Activated CD4-positive, alpha-beta memory T cell treated with anti-CD3 and anti-CD28 coated beads for 36 hours (primary cell): ENCODE measurements at places on chromosomes 1 and 21. TPM values are rescaled to one million over a fixed set of nuclear protein-coding genes. Genes with fewer than 3 reads are reported as not detected.

DNA sequence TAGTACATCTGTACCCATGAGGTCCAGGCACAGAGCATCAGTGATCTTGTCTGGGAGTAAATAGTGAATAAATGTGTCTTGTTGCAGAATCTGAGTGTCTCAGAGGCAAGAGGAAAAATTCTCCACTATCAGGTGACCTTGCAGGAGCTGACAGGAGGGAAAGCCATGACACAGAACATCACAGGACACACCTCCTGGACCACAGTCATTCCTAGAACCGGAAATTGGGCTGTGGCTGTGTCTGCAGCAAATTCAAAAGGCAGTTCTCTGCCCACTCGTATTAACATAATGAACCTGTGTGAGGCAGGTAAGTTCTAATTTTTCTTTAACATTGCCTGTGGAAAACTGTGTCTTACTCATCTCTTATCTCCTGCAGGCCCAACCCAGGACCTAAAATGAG is 43.1 kb downstream of the IL12RB2 start:
- H3K36me3 ChIP-seq: peaks cover 64% of the 10 kb centered on the region
- H3K4me3 ChIP-seq: no peak overlapping the region
- peak; percentile 82 for DNase-seq
- peak overlapping the region; percentile 59 for H3K27ac ChIP-seq
- no peaks in the 10 kb centered on the region for H3K27me3 ChIP-seq

GSTM2 gene
- total RNA-seq: 11.9 TPM

CFAP74 gene
- not detected for total RNA-seq

DNA sequence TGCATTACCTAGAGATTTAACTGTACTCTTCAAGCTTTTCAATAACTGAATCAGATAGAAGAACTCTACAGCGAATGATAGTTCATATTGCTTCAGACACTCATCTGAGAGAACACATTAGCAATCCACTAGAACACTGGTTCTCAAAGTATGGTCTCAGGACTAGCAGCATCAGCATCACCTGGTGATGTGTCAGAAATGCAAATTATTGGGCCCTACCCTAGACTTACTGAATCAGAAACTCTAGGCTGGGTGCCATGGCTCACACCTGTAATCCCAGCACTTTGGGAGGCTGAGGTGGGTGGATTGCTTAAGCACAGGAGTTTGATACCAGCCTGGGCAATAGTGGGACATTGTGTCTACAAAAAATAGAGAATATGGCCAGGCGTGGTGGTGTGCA is 24.9 kb upstream of the GLIS1 start:
- H3K4me3 ChIP-seq: no peak overlapping the region
- H3K36me3 ChIP-seq: peaks cover 40% of the 10 kb centered on the region
- no peaks in the 10 kb centered on the region for H3K27me3 ChIP-seq
- H3K4me1 ChIP-seq: peaks cover 17% of the 10 kb centered on the region
- DNase-seq: no peak
- no peak overlapping the region for H3K27ac ChIP-seq

DNA sequence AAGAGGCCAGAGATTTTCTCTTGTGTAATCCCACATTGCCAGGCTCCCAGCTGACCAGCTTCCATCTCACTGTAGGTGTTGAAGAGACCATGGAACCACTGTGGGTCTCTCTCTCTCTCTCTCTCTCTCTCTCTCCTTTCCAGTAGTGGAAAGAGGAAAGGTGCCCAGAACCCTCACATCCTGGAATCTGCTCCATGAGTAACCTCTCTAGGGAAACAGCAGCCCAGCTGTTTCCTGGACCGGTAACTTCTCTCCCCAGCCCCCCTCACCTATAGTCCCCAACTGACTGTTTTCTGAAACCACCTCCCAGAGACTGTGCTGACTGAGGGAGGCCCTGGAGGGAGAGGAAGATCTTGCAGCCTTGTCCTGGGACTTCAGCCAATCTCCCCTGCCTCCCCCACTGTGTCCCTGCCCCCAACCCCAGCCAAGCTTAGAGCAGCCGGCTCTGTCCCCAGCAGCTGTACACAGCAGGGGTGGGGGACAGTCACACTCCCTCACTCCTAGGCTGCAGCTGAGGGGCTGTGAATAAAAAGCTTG is 20.6 kb upstream of the SLC45A3 start:
- H3K27me3 ChIP-seq: peaks cover 9% of the 10 kb centered on the region
- peaks cover 6% of the 10 kb centered on the region for H3K36me3 ChIP-seq
- H3K4me1 ChIP-seq: no peaks in the 10 kb centered on the region
- no peak overlapping the region for H3K27ac ChIP-seq
- no peak overlapping the region for H3K4me3 ChIP-seq

GRCh38 chr1:176802316-176802715 is 339.3 kb downstream of the PAPPA2 start:
- no peaks in the 10 kb centered on the region for H3K36me3 ChIP-seq
- no peaks in the 10 kb centered on the region for H3K4me1 ChIP-seq
- no peaks in the 10 kb centered on the region for H3K27me3 ChIP-seq
- H3K4me3 ChIP-seq: no peak overlapping the region
- H3K27ac ChIP-seq: no peak overlapping the region

GPR137B gene
- 5.6 TPM for total RNA-seq

- H3K4me1 ChIP-seq: peaks cover 1% of the 10 kb centered on the region
- no peaks in the 10 kb centered on the region for H3K27me3 ChIP-seq
- H3K27ac ChIP-seq: no peak overlapping the region
- DNase-seq: no peak
- no peaks in the 10 kb centered on the region for H3K36me3 ChIP-seq
- no peak overlapping the region for H3K4me3 ChIP-seq
Observed at GRCh38 chr21:14763695-14764064, 217.6 kb upstream of the SAMSN1 start.

GRCh38 chr1:209318181-209319056 is 265.1 kb upstream of the CAMK1G start:
- H3K36me3 ChIP-seq: no peaks in the 10 kb centered on the region
- H3K4me3 ChIP-seq: no peak overlapping the region
- DNase-seq: no peak

SPRR1A gene
- not detected for total RNA-seq

C1QTNF12 gene
- total RNA-seq: 4.2 TPM

GRCh38 chr1:89780721-89781120 is 40.1 kb upstream of the LRRC8D start:
- peak overlapping the region; percentile 90 for H3K27ac ChIP-seq
- DNase-seq: peak; percentile 58
- no peaks in the 10 kb centered on the region for H3K27me3 ChIP-seq
- no peaks in the 10 kb centered on the region for H3K36me3 ChIP-seq

GRCh38 chr1:212124690-212125582 is 89.4 kb downstream of the DTL start:
- peaks cover 11% of the 10 kb centered on the region for H3K4me1 ChIP-seq
- no peaks in the 10 kb centered on the region for H3K27me3 ChIP-seq
- H3K4me3 ChIP-seq: no peak overlapping the region

DNA sequence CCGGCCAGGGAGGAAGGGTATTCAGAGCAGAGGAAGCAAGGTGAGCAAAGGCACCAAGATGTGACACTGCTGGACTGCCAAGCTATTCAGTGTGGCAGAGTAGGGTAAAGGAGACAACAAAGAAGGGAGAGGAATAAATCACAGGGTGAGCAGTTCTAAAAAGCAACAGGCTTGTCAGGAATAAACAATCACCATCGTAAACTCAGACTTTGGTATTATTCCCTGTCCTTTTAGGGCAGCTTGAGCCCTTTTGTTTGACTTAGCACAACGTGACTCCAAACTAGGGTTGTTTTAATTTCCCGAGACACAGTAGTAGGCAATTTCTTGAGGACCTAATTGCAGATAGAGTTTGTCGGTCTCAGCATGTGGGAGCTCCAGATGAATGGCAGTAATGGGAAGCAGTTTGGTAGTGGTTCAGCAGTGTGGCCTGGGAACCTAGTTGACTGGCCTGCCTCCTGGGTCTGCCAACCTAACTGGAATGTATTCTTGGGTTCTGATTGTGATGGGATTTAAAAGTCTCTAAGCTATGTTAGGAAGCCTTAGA is 4.3 kb downstream of the CR1L start:
- no peaks in the 10 kb centered on the region for H3K36me3 ChIP-seq
- peaks cover 10% of the 10 kb centered on the region for H3K4me1 ChIP-seq
- no peak for DNase-seq
- no peak overlapping the region for H3K27ac ChIP-seq
- H3K27me3 ChIP-seq: peaks cover 2% of the 10 kb centered on the region

DNA sequence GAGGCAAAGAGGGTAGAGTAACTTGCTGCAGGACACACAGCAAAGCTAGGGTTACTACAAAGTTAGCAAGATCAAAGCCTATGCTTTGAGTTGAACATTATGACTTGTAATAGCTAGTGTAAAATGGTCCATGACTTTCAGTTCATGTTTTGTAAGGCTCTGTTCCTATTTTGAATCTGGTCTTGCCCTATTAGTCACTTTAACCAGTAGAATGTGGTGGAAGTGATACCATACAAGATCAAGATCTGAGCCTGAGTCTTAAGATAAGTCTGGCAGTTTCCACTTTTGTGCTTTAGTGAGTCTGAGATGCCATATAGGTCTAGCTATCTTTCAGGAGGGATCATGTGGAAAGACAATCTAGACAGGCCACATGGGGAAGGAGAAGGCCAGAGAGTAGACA is 282.1 kb upstream of the BRINP3 start:
- H3K27me3 ChIP-seq: no peaks in the 10 kb centered on the region
- H3K4me1 ChIP-seq: no peaks in the 10 kb centered on the region
- no peak overlapping the region for H3K4me3 ChIP-seq
- H3K27ac ChIP-seq: no peak overlapping the region
- H3K36me3 ChIP-seq: no peaks in the 10 kb centered on the region
- no peak for DNase-seq

- H3K27me3 ChIP-seq: peaks cover 13% of the 10 kb centered on the region
- H3K36me3 ChIP-seq: no peaks in the 10 kb centered on the region
- H3K27ac ChIP-seq: no peak overlapping the region
Observed at GRCh38 chr21:41139951-41140350, 28.0 kb upstream of the BACE2 start.

B3GALT5 gene
- not detected for total RNA-seq

DNA sequence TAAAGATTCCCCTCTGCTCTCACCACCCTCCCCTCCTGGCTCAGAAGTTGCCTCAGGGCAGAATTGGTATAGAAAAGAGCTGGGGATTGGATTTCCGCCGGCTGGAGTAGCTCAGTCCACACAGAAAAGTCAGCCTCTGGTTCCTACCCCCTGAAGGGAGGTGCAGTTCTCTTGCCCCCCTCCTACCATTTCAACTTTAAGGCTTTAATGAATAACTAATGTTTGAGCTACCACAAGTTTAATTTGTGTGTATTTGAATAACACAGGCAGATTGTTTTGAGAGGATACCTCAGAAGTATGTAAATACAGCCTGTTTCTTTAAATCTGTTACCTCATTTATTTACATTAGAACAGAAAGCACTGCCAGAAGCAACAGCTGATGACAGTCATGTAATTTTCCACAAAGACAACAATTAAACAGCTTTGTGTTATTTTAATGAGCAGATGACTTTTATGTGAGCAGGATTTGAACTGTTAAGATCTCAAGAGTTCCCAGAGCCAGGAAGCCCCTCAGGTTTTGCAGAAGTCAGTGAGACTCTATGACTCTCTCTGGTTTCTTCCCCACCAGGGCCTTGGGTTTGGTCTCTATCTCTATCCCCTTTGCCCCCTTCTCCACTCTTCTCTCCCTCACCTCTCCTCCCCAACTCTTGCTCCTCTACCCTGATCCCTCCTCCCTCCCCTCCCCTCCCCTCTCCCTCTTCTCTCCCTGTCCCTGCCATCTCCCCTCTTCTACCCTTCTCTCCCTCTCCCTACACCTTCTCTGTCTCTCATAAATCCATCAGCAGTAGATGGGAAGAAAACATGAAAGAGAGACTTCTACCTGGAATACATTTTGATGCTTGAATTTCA is 26.3 kb downstream of the DUSP10 start:
- H3K4me3 ChIP-seq: no peak overlapping the region
- no peak overlapping the region for H3K27ac ChIP-seq
- peaks cover 7% of the 10 kb centered on the region for H3K36me3 ChIP-seq
- no peaks in the 10 kb centered on the region for H3K27me3 ChIP-seq

TARBP1 gene
- 28.9 TPM for total RNA-seq
